ENCODE measurements at places on chromosomes 4 and X.

GRCh38 chr4:22014222-22014741 lies 65.7 kb upstream of the KCNIP4 start:
- DNase-seq: no peak

DNA sequence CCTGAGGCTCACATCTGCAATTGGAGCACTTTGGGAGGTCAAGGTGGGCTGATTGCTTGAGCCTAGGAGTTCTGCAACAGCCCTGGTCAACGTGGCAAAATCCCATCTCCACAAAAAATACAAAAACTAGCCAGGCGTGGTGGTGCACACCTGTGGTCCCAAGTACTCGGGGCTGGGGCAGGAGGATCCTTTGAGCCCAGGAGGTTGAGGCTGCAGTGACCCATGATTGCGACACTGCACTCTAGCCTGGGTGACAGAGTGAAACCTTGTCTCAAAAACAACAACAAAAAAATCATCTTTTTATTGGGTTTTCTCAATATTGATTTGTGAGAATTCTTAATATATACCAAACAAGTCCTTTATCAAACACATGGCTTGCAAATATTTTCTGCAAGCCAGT lies 64.9 kb downstream of the ANKRD17 start:
- no peak for DNase-seq

DNA sequence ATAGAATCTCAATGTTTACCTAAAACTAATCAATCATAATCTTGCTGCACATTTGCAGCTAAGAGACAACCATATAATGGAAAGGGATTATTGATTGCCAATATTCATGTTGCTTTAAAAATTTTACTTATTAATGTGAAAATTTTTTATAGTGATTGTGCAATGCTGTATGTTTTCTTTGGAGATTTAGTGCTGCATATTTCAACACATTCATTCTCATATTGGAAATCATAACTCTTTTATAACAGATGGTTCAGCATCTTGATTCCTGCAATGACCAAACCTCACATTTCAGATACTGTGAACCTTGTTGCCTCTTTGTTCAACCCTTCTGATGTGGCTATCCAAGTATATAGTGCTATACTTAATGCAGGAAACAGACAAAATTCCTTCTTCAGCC lies 502.6 kb downstream of the C4orf33 start:
- DNase-seq: no peak

- DNase-seq: no peak
Measured at GRCh38 chrX:1108501-1109445, 103.7 kb downstream of the CRLF2 start.

Measured in stimulated activated CD8-positive, alpha-beta memory T cell treated with anti-CD3 and anti-CD28 coated beads, Interleukin-12 subunit alpha, Interleukin-12 subunit beta, amount 100 ng/mL, for 1 hour (primary cell).